HT1080 (cell line): ENCODE measurements at places on chromosomes 7 and 10.

- no peak for DNase-seq
Observed at GRCh38 chr7:16647435-16647960, 1.5 kb downstream of the BZW2 start.

GRCh38 chr7:137755846-137756651, 90.7 kb downstream of the DGKI start:
- no peak for DNase-seq

GRCh38 chr10:129388435-129388834, 78.6 kb upstream of the MGMT start:
- DNase-seq: no peak

- no peak for DNase-seq
Observed at GRCh38 chr10:34186745-34187144, 628.4 kb downstream of the PARD3 start.

- DNase-seq: peak; percentile 76
Observed at GRCh38 chr7:141649865-141650634, 51.9 kb downstream of the DENND11 start.

DNA sequence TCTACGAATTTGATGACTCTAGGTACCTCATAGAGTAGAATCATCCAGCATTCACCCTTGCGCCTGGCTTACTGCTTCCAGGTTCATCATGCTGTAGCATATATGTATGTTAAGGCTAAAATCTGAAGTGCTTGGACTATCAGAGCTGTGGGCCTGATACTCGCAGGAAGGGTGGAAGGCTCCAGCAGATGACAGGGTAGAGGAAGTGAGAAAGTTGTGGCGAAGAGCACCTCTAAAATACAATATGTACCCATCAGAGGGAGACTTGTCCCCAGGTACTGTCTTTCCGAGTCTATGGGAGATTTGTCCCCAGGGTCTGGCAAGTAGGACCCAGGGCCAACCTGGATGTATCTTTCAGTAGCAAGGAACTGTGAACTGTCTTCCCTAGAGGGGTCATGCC, 48.1 kb upstream of the PLEKHA1 start:
- no peak for DNase-seq

DNA sequence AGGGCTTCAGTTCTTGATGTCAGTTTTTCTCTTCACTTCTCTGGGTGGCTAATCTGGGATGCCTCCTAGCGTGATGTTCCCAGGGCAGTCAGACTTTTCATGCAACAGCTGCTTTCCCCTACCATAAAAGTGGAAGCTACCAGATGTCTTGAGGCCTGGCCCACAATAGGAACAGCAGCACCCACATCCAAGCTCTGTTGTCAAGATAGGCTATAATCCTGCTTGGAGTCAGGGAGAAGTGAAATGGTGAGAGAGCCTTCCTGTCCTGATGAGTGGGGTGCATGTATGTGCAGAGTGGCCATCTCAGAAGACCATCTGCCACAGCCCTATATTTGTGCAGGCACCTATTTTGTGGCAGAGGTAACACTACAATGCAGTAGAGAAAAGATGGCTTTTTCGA, 108.0 kb downstream of the HTR5A start:
- DNase-seq: no peak

- DNase-seq: no peak
Observed at GRCh38 chr7:13031468-13031867, 344.0 kb downstream of the ARL4A start.

GRCh38 chr7:128039544-128039953, 8.3 kb upstream of the LRRC4 start:
- no peak for DNase-seq

DNA sequence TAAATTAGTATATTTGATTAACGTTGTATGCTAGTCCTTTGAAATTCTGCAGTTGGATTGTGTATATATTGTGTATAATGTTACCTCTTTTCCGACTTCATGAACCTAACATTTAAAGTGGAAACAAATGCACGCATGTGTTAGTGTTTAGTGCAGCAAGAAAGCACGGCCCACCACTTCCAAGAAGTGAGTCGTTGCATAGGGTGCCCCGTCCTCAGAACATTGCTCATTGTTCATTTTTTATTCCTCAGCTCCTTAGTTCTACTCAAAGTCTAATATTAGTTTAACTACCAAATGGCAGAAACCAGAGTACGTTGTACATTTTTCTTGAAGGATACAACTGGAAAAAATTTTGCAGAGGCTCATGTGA, 407.6 kb downstream of the AUTS2 start:
- no peak for DNase-seq

DNA sequence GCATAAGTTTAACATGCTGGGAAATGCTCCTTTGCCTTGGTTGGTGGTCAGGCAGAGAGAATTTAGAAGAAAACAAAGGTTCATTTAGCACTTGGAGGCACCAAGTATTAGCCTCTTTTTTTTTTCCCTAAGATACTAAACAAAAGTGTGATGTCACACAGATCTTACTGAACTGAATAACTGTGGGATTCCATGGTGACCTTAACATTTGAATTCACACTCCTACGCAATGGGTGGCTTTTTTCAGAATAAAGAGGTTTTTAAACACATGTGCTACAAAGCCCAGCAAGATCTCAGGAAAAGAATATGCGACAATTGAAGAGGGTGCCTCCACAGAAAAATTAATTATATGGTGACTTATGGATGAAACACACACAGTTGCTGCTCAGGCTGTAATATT, 133.4 kb upstream of the ABCB5 start:
- DNase-seq: no peak

DNA sequence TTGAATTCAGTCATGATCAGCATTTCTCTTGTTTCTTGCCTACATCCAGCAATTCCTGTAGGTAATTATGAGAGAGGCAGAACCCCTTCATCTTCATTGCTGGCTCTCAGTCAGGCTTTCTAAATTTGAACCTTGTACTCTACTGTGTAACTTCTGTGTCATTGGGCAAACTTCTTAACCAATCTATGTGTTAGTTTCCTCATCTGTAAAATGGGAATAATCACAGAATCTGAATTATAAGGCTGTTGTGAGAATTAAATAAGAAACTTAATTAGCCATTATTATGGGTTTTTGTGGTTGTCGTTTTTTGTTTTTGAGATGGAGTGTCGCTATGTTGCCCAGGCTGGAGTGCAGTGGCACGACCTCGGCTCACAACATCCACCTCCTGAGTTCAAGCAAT, 11.5 kb upstream of the GALNT11 start:
- no peak for DNase-seq

GRCh38 chr7:2820508-2820934, 23.6 kb downstream of the GNA12 start:
- DNase-seq: peak; percentile 98

GRCh38 chr10:17850501-17850900, 41.4 kb downstream of the MRC1 start:
- DNase-seq: no peak

DNA sequence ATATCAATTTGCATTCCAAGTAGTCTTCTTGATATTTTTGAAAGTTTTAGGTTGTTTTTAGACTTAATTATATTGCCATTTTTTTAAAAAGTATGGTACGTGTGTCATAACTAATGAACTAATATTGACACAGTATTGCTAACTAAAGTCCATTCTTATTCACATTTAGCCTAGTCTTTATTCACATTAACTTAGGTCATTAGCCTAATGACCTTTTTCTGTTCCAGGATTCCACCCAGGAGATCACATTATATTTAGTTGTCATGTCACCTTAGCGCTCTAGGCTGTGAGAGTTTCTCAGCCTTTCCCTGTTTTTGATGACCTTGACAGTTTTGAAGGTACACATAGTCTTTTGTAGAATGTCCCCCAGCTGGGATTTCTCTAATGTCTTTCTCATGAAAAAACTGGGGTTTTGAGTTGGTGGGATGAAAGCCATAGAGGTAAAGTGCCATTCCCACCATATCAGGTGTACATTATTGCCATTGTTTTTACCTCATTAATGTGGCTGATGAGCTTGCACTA, 38.5 kb downstream of the SDHAF3 start:
- DNase-seq: no peak
